A549 treated with GW870086 at 1 μM for 4 hours (cell line): ENCODE measurements at places on chromosomes 6 and 20. TPM values are rescaled to one million over a fixed set of nuclear protein-coding genes. Genes with fewer than 3 reads are reported as not detected.

The C6orf120 gene
- 8.2 to 14.8 TPM (median 12.9 TPM) in 5 replicates for total RNA-seq

The COL19A1 gene
- not detected in 5 replicates for total RNA-seq

The OR2H2 gene
- total RNA-seq, result not detected in 5 replicates

The PHACTR1 gene
- 0.09 TPM in 1 of 5 replicates, not detected in the others for total RNA-seq

The SLC32A1 gene
- not detected in 5 replicates for total RNA-seq

The ZNF311 gene
- total RNA-seq, result 0.09 to 0.27 TPM (median 0.16 TPM) in 5 replicates
